ENCODE measurements at places on chromosomes 6 and 20.

- DNase-seq: no peak
Measured at GRCh38 chr6:144888621-144889020, 603.5 kb downstream of the UTRN start.

GRCh38 chr6:43702534-43703440 lies 15.2 kb upstream of the MRPS18A start:
- DNase-seq: no peak

DNA sequence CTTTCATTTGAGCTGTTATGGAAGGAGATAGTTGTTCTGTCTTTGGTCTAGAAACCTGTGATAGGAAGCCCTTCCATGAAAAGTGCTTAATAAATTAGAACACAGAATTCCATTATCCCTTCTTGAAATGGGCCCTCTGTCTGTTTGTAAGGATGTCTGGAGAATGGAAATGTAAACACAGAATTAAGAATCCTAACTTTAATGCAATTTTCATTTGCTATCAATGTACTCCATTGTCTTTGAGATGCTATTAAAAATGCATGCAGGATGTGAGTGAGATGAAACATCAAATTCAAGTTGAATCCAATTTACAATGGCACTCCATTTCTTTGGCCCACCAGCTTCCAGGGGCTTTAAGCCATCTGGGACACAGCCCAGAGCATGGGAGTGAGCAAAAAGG lies 13.9 kb upstream of the AARS2 start:
- DNase-seq: no peak

GRCh38 chr20:17520583-17520982 lies 10.6 kb downstream of the BFSP1 start:
- no peak for DNase-seq

DNA sequence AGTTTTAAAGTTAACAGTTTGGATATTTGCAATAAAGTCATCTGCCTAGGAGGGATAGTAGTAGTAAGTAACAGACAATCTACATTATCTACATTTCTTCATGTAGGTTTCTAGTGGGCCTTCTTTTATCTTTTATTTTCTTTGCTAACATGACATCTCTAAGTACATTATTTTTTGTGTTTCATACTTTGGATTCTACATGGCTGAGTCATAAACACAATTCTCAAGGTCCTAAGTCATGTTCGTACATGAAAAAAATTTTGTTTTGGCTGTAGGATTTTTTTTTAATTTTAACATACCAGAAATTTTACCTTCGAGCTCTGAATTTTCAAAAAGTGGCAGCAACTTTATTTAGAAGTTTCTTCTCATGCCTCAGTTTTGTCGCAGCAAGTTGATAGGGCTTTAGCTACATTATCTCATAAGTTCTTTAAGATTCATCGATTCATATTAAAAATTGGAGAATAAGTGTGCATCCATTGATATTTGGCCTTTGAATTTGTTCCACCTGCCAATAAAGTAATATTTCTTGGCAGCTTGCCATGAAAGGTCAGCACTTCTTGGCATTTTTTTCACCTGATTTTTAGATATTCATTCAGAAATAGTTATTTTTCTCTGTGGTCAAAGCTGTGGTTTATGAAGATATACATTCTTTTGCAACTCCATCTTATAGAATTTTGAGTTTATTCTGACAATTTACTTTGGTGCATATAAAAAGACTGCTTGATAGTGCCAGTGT lies 146.2 kb downstream of the GRIK2 start:
- DNase-seq: no peak

DNA sequence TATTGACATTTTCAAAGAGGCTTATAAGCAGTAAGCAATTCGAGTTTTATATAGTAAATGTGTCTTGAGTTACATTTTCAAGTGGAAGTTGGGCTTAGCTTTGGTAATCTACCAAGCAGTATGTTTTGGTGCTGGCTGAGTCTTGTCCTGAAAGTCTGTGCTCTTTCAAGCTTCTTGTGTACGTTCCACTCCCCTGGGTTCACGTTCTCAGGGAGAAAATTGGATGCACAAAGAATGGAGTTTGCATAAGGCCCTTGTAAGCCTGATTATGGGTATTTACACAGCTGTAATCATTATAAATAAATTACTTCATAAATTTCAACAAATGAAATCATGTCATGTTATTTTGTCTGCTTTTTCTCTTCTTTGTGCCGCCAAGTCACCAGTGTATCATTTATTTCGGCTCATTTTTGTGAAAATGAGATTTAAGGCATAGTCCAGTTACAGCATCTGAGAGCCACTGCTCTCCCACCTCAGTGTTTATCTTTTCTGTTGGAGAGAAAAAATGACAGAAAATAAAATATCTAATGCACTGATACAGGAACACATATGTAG lies 262.5 kb downstream of the BTBD3 start:
- DNase-seq: no peak

DNA sequence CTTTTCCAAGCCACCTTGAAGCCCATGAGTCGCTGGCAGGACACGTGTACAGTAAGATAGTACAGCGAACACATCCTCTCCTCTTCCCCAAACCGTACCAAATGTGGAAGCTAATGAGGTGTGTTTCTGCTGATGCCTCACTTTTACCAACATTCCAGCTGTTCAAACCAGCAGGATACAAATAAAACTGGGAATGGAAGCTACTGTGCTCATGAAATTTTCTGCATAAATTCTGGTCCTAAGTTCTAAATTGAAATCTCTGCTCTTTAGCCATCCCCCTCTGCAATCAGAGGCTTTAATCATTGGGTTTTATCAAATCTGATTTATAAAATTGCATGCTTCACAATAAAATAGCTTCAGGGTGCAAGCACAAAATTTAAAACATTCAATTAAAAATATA lies 81.9 kb upstream of the RIN2 start:
- DNase-seq: no peak

GRCh38 chr6:17519120-17519519 lies 81.0 kb upstream of the FAM8A1 start:
- DNase-seq: no peak

DNA sequence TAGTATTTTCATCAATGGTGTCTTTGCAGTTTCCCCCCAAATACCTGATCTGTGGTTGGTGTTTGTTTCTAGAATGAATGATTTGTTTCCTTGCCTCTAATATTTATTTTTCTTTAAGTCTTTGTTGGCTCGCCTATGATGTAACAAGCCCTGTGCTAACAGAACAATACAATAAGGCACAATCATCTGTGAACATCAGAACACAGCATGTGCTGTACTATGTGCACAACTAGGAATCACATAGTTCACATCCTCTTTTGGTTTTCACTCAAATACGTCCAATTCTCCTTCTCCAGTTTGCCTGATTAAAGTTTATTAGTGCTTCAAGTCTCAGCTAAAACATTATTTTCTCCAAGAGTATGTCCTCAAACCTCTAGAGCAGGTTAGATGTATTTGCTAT lies 613.1 kb downstream of the EPHA7 start:
- DNase-seq: no peak

DNA sequence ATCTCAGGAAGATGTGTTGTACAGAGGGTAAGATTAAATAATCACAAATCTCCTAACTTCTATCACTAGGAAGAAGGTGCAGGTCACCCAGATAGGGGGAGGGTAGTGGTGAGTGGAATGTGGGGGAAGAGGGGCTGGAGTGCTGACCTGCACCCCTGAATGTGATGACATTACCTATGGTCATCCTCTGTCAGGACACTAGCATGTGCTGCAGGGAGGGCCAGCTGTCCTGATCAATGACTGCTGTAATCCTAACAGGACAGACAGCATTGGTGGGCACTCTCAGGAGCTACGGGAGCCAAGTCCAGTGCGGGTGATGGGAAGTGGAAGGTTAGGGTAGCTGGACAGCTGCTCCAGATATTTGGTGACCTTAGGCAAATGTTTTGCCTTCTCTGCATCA lies 45.2 kb upstream of the CST5 start:
- no peak for DNase-seq

- DNase-seq: no peak
Measured at GRCh38 chr20:63309261-63310071, 16.5 kb downstream of the COL20A1 start.

DNA sequence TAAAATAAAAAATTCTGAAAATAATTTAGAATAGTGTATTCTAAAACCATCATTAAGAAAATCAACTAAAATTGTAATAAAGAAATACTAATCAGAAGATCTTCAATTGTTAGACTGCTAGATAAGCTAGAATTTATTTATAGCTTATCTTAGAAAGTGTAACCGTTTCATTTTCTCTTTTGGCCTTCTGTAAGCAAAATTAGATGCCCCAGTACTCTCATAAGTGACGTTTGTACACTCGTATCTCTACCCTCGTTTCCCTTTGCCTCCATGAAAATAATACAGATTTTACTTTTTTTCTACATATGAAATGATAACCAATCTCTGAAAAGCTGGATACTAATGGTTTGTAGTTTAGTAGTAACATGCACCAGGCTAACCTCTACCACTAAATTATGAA lies 19.8 kb downstream of the DSE start:
- DNase-seq: no peak

DNA sequence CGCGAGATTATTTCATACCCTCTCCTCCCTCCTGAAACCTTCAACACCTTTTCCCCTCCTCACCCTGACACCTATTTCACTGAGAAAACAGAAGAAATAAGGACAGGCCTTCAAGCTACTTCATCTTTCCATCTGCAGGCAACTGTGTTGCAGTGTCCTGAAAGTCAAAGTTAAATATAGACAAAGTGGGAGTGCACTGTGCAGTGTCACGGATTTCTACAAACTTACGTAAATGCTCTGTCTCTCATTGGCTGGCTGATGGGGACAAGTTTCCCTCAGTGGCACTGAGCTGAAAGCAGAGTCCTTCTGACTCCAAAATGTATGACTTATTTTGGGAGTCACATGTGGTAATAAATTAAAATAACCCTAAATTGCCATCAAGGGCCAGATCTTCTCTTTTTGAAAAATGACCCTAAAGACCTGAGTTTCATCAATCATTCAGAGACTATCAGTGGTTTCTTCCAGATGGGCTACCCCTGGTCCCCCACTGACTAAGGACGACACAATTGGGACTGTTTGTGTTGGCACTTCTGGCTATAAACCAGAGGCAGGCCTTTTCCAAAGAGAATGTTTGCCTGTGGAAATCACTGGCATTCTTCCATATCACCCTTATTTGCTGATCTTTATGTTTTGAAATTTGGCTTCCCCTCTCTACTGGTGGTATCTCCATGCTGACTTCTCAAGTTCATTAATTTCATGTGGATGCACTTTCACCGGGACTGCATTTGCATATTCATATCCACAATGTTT lies 21.6 kb downstream of the ALDH8A1 start:
- DNase-seq: no peak

DNA sequence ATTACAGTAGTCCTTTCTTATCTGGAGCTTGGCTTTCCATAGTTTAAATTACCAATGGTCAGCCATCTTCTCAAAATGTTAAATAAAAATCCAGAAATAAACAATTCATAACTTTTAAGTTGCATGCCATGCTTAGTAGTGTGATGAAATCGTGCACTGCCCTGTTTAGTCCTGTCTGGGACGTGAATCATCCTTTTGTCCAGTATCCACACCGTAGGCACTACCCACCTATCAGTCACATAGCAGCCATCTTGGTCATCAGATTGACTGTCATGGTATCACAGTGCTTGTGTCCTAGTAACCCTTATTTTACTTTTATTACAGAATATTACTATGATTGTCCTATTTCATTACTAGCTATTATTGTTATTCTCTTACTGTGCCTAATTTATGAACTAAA lies 924.1 kb downstream of the EYS start:
- DNase-seq: no peak

DNA sequence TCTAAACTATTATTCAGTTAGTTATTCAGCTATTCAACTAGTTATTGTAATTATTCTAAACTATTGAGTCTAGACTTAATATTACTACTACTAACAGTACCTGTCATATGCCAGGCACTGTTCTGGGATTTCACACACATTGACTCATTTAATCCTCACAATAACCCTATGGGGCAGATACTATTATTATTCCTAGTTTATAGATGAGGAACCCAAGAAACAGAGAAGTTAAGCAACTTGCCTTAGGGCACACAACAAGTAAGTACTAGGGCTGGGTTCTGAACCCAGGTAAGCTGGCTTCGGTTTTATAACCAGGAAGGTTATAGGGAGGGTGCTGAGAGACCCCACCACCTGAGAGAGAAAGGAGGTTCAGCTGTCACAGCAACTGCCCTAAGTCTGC lies 7.8 kb downstream of the TEAD3 start:
- no peak for DNase-seq

- DNase-seq: no peak
Measured at GRCh38 chr20:59564171-59564570, 40.2 kb upstream of the PHACTR3 start.

- no peak for DNase-seq
Measured at GRCh38 chr6:114344971-114345275, 2.1 kb upstream of the HS3ST5 start.

- DNase-seq: no peak
Measured at GRCh38 chr6:130368576-130368975, 2.8 kb downstream of the TMEM200A start.

- DNase-seq: no peak
Measured at GRCh38 chr20:58512808-58513552, 2.2 kb downstream of the APCDD1L start.

DNA sequence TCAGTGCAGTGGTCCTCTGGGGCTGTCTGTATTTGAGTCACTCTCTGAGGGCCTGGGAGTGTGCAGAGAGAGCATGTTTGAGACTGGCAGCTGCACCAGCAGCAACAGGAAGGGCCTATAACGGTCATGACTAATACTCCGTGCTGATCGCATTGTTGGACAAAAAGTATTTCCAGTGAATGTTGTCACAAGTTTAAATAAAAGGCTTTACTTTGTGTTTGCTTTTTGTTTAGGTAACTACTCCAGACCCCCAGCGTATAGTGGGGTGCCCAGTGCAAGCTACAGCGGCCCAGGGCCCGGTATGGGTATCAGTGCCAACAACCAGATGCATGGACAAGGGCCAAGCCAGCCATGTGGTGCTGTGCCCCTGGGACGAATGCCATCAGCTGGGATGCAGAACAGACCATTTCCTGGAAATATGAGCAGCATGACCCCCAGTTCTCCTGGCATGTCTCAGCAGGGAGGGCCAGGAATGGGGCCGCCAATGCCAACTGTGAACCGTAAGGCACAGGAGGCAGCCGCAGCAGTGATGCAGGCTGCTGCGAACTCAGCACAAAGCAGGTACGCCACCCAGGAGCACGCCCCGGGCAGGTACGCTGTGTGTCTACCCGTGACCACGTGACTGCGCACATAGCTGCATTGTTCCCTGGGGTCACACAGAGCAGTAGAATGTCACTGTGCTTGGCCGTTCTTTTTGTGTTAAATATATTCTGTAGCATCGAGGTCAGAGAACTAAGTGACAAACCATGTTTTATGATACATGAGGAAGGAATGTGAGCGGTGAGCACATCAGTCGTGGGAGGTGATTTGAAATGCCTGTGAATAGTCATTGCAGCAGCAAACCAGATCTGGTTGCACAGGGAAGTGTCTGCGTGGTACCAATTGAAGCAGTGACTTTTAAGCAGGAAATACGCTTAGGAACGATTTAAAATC lies 174.7 kb downstream of the TMEM242 start:
- no peak for DNase-seq

DNA sequence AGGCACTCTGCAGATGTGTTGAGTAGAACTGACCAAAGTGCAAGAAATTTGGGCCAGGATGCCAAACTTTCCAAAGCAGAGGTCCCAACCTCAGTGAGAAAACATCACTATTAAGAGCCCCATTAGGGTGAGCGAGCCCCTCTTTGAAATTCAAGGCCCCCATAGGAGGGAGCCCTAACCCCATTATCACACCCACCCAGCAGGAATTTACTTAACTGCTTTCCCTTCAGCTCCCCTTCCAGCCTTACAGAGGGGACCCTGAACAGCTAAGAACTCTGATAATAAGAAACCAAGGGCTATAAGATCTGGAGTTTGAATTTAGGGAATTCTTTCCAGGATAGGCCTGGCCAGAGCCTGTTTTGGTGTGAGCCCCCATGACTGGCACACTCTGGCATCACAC lies 130.6 kb downstream of the NFATC2 start:
- no peak for DNase-seq
